ENCODE measurements at places on chromosomes 11 and 22.

DNA sequence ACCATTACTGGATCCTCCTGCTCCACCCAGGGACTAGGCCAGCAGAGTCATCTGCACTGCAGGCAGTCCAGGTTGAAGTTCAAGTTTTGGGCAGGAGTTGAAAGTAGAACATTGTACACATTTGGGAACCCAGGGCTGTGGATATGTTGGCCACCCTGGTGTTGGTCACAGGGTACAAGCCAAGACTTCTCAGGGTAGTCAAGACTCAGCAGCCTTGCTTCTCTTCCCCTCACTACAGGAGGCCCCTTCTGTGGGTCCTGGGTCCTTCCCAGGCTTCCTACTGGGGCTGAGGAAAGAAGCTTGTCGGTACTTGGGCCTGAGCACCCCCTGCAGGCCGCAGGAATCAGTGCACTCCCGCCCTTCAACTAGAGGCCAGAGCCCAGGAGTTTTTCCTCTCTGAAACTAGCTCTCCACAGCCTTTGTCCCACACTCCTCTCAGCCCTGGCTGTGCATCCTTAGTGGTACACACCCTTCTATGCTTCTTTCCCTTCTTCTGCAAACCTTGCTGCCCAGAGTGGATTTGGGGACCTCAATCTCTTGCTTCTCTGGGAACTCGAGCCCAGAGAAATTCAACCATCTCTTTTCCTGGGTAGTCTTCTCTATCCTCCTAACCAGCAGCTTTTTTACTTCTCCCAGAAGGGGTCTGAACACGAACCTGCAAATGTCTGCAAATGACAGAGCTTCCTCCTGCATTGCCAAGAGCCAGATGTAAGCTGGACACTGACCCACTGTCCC, 2.6 kb upstream of the HPX start:
- peak; percentile 59 for DNase-seq

GRCh38 chr11:121067026-121067425, 34.0 kb upstream of the TECTA start:
- no peak for DNase-seq

DNA sequence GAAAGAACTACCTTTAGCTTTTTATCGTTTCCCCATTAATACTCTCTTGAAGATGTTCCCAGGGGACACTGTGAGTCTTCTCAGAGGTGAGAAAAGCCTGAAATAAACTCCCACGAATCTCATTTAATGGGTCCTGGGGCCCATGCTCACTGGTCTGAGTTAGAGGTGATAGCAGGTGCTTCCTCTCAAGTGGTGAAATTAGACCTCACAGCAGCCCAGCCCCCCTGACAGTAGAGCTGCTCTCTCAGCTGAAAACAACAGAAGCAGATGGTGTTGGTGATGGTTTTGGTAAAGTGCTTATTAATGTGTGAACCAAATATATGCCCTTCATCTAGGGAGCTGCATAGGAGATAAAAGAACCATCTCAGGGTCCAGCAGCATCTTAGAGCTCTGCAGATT, 76.8 kb upstream of the VPREB1 start:
- no peak for DNase-seq

DNA sequence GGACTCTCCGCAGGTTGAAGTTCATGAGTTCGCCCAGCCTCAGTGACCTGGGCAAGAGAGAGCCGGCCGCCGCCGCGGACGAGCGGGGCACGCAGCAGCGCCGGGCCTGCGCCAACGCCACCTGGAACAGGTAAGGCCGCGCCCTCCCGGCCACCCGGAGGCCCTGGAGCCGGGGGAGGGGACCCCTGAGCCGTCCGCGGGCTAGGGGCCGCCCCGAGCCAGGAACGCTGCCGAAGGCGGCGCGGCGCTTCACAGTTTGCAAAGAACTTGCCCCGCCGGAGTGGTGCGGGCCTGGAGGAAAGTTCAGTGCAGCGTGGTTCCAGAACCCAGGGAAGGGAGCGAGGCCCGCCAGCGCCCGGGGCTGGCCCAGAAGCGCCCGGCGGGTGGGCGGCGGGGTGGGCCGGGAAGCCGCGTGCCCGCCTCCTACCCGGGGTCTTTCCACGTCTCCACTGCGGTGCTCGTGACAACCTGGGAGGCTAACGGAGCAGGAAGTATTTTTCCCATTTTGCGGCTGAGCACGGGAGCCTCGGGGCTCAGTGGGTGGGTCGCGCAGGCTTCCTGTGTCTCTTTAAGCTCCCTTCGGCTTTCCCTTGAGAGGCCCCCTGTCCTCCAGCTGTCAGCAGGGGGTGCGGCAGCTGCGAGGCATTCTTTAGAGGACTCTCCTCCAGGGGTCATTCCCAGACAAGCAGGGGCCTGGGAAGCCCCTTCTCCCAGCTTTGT, 635 bp downstream of the PRR5 start:
- DNase-seq, result no peak

GRCh38 chr11:116192509-116193210, 580.1 kb downstream of the BUD13 start:
- no peak for DNase-seq

- DNase-seq, result peak; percentile 49
Measured at GRCh38 chr22:50733521-50734342, 4.3 kb upstream of the ACR start.

- no peak for DNase-seq
Measured at GRCh38 chr22:36729321-36729720, 25.8 kb upstream of the CACNG2 start.

DNA sequence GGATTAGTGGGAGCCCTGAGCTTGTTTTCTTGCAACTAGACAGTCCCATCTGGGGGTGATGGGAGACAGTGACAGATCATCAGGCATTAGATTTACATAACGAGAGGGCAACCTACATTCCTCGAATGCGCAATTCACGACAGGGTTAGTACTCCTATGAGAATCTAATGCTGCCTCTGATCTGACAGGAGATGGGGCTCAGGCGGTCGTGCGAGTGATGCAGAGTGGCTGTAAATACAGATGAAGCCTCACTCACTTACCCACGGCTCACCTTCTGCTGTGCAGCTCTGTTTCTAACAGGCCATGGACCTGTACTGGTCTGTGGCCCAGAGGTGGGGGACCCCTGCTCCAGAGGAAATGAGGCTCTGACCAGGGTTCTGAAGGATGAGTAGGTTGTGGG, 125.5 kb downstream of the FBXO7 start:
- DNase-seq, result no peak

- no peak for DNase-seq
Measured at GRCh38 chr11:27525824-27526516, 19.4 kb upstream of the LIN7C start.

GRCh38 chr11:94241896-94242295, 62.5 kb upstream of the IZUMO1R start:
- DNase-seq, result no peak

DNA sequence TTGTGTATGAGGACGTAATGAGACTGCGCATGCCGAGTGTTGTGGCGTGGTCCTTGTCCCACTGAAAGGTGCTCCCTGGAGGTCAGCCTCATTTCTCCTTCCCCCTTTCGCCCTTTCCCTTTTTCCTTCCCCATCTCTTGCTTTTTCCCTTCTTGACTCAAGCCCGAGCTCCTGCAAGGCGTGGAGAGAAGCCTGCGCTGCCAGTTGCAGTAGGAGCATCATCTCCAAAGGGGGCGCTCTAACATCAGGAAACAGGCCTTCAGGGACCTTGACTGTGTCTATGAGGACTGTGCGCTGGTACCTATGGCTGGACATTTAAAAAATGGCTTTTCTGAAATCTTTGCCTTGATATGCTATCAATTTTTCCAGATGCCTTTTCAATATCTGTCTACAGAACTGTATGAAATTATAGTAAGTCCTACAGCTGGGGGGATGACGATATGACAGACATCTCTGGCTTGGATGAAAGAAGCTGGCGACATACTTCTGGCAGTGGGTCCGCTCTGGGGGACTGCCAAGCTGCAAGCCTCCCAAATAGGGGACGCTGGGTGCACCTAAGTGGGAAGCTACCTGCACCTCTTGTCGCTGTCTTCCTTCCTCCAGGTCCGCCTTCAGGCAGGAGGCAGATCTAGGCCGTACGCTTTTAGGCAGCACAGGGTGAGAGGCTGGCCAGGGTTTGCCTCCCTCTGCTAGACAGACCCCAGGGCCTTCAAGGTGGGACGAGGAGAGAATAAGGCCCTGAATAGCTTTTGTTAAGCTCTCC, 96.5 kb downstream of the NXPE2 start:
- peak; percentile 8 for DNase-seq

DNA sequence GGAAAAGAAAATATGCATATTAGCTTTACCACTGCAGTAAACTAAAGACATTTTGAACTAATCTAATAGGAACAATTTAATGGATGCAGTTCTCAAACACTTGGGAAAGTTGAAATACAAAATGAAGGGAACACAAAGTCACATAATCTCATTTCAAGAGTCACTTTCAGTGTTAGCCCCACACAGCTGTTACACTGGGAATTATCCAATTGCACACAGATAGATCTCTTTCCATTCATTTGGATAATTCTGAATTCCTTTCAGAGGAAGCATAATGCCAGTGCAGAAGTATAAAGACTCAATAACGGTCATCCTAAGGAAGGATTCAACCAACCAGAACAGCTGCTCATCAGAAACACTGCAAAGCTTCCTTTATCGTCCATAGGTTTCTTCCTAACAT, 173.3 kb downstream of the GRIA4 start:
- DNase-seq, result no peak

GRCh38 chr11:46330563-46331281, 16.5 kb upstream of the DGKZ start:
- no peak for DNase-seq

GRCh38 chr22:40898850-40899357, 37.0 kb upstream of the DNAJB7 start:
- DNase-seq, result no peak

DNA sequence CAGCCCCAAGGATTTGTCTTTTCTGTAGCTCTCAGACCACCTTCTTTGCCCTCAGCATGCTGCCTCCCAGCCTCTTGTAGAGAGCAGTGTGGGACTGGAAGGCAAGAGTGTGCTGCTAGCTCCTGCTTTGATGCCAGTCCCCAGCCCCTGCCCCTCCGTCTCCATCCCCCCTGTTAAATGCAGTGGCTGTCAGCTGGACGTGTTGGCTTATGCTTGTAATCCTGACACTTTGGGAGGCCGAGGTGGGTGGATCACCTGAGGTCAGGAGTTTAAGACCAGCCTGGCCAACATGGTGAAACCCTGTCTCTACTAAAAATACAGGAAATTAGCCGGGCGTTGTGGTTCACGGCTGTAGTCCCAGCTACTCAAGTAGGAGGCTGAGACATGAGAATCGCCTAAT, 15.5 kb downstream of the SNRPD3 start:
- no peak for DNase-seq

DNA sequence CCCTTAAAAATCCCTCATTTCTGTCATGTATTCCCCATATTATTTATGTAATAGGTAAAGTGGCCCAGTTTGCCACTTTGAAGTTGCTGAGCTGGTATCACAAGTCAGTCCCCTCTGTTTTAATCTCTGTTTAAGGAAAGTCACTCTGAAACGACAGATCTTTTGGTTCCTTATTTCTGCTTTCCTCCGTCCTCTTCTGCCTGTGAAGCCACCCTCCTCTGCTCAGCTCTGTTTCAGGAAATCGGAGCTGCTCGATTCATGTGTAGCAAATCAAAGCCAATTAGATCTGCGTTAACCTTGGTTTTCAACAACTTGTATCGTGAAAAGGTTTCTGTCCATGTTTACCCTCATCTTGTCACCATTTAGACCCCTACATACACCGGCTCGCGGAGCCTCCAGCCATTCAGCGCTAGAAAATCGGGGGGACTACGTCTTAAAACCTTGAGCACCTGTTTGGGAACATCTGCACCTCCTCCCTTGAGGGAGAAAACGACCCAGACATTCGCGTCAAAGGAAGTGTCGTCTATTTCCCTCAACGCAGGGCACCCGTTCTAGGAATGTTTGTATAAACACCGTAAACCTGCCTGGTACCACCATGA, 576 bp upstream of the SC5D start:
- DNase-seq, result no peak

GRCh38 chr11:72676861-72677341, 2.7 kb upstream of the PDE2A start:
- no peak for DNase-seq

DNA sequence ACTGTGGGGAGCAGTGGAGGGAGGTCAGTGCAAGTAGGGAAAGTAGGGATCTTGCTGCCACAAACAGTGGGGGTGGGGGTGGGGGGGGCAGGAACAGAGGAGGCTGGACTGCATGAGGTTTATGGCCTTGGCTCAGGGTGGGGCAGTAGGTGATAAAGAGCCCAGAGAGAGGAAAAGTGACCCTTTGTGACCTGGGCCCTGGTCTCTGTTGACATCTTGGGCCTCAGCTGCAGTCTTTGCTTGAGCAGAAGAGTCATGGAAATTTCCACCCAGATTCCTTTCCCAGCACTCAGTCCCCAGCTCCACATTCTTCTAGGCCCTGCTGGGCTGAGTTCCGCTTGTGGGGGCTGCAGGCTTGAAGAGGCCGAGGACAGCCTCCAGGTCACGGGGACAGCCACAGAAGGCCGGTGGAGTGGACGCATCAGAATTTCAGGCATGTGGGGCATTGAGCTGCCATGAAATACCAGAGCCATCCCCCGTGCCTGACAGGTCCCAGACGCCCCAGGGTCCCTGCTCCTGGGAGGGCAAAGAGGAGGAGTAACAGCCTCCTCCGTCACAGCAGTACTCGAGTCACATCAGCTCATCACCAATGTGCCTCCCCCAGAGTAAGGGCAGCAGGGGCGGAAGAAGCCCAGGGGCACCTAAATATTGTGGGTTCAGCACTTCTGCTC, 9.7 kb upstream of the MALAT1 start:
- DNase-seq, result peak; percentile 48

DNA sequence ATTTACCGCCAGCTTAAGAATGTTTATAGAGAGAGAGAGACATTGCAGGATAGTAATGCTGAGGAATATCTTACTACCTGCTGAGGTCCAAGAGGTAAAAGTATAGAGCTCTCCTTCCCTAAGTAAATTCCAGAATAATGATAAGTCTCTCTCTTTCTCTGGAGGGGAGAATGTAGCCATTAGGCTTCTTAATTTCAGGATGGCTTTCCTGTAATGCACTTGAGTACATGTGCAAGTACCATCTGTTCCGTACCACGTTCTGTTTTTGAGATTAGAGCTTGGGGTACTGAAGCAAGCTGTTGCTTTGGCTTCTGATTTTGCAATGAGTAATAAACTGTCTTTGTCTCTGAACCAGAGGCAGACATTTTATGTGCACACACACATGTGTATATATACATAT, 1314.0 kb downstream of the JRKL start:
- no peak for DNase-seq

- DNase-seq, result no peak
Measured at GRCh38 chr11:108472681-108473080, 5.4 kb upstream of the C11orf65 start.

- DNase-seq, result no peak
Measured at GRCh38 chr22:26546282-26546681, 34.0 kb upstream of the TFIP11 start.

- DNase-seq, result no peak
Measured at GRCh38 chr11:135027461-135027860, 615.4 kb upstream of the B3GAT1 start.

GRCh38 chr11:71204748-71205664, 47.4 kb downstream of the SHANK2 start:
- no peak for DNase-seq

- DNase-seq, result no peak
Measured at GRCh38 chr11:110829873-110830272, 117.6 kb upstream of the ARHGAP20 start.

GRCh38 chr11:103842795-103843194, 193.6 kb upstream of the DDI1 start:
- DNase-seq, result no peak

- no peak for DNase-seq
Measured at GRCh38 chr22:50621356-50621880, 6.5 kb downstream of the ARSA start.

GRCh38 chr11:60925868-60926267, 1.6 kb downstream of the TMEM132A start:
- DNase-seq, result no peak

Measured in substantia nigra (tissue), 51 donors.